Left cardiac atrium (tissue), 4 donors: ENCODE measurements at places on chromosomes 3 and 15. TPM values are rescaled to one million over a fixed set of nuclear protein-coding genes. Genes with fewer than 3 reads are reported as not detected.
A peak's percentile ranks its signal among the peaks of the same experiment; 100 is the strongest.

- DNase-seq, result no peak
These were observed 528.8 kb upstream of the NAALADL2 start for GRCh38 chr3:174330303-174330702.

GRCh38 chr15:72184165-72184811 lies 13.3 kb downstream of the GRAMD2A start:
- DNase-seq, result peak; percentile 45

DNA sequence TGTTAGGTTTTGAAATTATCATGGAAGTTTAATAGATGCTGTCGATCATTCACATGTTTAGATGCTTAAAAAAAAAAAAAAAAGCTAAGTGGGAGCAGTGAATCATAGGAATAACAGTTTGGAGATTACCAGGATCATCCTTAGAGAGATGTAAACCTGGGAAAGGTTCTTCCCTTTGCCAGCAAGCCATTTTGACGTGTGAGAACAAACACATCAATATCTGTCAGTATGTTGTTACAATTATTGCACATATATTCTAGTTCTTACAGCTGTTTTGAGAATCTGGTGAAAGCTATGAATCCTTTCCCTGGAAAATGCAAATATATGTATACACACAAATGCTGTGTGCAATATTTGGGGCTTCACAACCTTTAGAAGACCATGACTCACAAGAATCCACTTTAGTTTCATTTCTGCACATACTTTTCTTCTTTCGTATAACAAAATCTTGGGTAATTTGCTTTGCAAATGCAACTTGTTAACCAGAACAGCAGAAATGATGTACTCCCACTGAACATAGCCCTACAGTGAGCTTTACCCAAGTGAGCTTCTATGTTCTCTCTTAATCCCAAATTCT lies 12.0 kb downstream of the NFKBIZ start:
- no peak for DNase-seq

- DNase-seq, result no peak
These were observed 321.8 kb downstream of the CTNNB1 start for GRCh38 chr3:41521010-41521655.

The DNAH12 gene
- not detected for total RNA-seq

The ILDR1 gene
- not detected for total RNA-seq

DNA sequence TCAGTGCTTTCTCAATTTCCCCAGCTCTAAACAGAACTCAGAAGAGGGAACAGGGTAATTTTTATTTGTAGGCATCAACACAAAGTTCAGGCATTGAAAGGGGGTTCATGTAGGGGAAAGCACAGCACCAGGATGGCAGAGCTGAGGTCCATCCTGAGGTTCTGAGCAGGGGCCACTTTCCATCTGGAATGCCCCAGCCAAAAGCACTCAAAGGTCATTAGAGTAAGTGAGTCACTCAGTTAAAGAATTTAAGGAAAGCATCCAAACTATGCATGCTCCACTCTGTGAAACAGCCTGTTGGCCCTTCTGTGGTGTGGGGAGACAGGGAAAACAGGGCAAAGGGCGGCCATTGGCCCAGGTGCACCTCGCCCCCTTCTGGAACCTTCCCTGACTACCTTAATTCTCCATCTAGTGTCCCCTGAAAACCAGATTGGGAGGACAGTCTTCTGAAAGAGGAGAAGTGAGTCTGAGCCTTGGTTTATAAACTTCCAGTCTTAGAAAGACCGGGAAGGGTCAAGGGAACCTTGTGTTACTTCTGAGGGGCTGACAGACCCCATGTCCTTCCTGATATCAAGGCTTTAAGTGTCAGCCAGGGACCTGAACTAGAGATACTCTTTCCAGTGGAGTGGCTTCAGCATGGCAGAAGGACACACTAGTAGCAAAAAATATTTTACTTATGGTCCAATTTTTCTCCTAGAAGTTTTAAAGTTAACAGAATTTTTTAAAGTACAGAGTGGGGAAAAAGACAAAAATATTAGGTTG lies 133.3 kb downstream of the MYLK start:
- no peak for DNase-seq

- no peak for DNase-seq
These were observed 53.7 kb downstream of the RPL22L1 start for GRCh38 chr3:170816341-170816740.

DNA sequence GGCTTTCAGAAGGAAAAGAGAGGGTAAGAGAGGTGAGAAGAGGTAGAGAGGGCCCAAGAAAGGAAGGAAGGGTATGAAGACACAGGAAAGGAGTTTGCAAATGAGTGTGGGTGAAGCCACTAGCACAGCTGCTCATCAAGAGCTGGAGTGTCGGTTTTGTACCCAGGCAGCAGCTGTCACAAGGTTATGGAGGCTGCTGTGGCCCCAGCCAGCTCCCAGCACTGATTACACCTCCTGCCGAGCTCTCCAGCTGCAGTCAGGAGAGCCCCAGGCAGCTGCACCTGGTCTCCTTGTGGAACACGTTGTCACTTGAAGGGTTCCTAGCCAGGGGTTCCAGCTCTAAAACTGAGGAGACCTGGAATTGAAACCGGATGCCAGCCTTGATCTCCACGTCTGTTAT lies 60.4 kb upstream of the CHD2 start:
- no peak for DNase-seq

DNA sequence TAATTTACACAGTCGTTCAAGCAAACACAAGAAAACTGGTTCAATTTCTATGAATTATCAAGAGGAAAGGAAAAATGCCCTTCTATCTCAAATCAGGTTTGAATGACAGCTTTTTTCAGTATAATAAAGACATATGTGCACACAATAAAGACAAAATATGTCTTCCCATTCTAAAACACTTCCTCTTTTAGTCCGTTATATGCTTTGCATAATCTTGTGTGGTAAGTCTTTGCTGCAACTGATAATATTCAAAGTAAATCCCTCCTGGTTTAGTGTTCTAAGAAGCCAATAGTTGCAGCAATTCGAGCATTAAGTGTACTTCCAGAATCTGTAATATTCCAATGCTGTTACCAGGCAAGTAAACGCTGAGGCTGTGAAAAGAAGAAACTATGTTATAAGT lies 43.7 kb upstream of the MAPKBP1 start:
- DNase-seq, result no peak

The NMNAT3 gene
- 14.8 TPM for total RNA-seq

- DNase-seq, result no peak
These were observed 30.7 kb upstream of the CSTA start for GRCh38 chr3:122294359-122294758.

DNA sequence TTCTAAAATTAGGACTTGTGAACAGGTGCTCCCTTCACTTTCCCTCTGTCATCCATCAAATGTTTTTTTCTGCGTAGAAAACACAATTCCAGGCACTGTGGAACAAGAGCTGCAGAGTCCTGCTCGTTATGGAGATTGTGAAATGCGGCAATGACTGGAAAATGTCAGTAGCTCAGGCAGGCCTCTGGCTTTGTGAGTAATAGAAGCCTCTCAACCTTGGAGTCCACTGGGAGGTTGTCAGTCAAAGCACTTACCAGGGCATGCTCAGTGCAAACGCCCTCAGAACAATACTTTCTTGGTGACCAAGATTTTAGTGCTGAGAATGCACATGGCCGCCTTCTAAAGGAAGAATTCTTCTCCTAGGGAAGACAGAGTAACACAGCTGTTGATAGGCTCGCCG lies 26.7 kb upstream of the MED12L start:
- DNase-seq, result no peak

DNA sequence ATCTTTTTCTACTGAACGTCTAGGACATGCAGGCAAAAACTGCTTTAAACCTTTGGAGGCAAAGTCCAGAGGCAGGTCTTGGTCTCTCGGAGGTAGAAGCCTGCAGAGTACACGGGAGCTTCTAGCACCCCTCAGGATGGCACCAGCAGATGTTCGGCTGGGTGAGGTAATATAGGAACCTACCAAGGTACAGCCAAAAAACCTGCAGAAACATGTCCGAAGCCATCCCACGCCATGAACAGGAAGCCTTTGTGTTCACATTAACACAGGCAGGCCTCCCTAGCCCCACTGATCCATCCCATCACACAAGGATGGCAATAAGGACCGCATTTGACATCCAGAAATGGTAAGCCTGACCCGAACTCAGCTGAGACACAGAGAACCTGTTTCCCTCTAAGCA lies 157.9 kb upstream of the HES1 start:
- DNase-seq, result no peak

- DNase-seq, result no peak
These were observed 22.9 kb downstream of the COLQ start for GRCh38 chr3:15498431-15499214.

DNA sequence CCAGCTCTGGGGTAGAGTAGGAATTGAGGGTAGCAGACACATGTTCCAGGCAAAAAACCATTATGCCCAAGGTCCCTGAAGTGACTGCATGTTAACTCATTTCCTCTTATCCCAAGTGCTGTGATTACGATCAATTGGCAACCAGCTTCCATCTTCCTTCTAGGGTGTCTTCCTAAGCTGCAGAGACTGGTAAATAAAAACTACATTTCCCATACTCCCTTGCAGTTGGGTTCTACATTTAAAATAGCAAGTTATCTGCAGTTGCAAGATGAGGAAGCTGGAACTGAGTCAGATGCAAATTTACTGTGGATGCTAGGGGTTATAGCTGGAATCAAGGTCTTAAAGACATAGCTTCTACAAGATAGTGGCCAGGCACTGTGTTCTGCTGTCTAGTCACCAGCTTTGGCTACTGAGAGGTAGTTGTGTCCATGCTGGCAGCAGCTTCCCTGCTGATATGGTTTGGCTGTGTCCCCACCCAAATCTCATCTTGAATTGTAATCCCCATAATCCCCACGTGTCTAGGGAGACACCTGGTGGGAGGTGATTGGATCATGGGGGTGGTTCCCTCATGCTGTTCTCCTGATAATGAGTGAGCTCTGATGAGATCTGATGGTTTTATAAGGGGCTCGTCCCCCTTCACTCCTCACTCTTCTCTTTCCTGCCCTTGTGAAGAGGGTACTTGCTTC lies 51.3 kb upstream of the FBN1 start:
- DNase-seq, result no peak
